ENCODE measurements at places on chromosomes 16 and 17.

GRCh38 chr16:26567356-26567755, 499.4 kb upstream of the C16orf82 start:
- DNase-seq, result no peak

- no peak for DNase-seq
Observed at GRCh38 chr17:50979524-50979927, 113.4 kb upstream of the TOB1 start.

- DNase-seq, result no peak
Observed at GRCh38 chr17:40707745-40708144, 4.2 kb upstream of the KRT24 start.

GRCh38 chr17:41326173-41327145, 10.9 kb upstream of the KRTAP17-1 start:
- DNase-seq, result no peak

DNA sequence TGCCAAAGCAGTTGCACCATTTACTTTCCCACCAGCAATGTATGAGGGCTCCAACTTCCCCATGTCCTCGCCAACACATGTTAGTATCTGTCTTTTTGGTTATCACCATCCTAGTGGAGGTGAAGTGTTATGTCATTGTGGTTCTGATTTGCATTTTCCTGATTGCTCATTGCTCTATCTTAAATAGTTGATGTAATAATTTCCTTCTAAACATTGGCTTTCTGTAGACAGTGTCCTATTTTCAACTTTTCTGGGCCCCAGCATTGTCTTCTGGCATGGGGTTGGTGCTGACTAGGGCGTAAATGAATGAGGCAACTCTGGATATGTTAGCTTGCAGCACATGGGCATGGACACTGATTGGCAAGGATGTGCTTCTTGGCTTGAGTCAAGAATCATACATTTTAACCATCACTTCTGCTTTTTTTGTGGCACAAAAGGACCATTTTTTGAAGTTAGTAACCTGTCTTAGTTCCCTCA, 25.1 kb downstream of the PLCG2 start:
- no peak for DNase-seq

GRCh38 chr16:35255186-35255803, 1795.9 kb downstream of the TP53TG3F start:
- DNase-seq, result no peak

DNA sequence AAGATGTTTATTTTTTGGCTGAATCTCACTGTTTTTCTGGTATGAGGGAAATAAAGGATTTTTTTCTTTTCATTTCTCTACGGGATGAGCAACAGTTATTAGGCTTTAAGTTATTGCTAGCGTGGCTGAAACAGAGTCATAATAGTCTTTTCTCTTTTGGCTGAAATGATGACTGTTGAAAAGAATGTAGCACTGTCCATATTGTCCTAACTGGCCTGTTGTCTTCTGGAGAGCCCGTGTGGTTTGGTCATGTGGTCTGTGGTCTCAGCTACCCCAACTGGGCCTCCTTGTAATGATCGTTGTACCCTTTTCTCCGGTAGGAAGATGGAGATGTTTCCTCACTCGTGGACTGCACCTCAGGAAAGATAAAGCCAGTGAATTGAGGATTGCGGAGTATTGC, 36.6 kb downstream of the EPN2 start:
- DNase-seq, result no peak

GRCh38 chr17:71188811-71189492, 931.9 kb upstream of the SOX9 start:
- no peak for DNase-seq

DNA sequence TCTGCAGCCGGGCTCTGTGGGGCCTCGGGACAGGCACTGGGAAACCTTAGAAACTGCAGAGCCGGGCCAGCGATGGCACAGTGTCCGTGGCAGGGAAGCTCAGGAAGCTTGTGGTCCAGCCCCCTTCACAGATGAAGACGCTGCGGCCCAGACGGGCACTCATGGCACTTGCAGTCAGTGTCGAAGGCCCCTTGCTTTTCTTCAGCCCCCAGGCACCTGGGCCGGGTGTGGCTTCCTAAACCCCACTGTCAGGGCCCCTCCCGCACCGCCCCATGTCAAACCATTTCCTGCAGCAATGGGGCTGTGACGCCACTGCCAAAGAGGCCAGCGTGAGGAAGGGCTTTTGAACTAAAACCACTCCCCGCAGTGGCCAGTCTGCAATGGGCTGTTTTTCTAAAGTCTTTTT, 164.0 kb downstream of the LAT start:
- peak; percentile 42 for DNase-seq

DNA sequence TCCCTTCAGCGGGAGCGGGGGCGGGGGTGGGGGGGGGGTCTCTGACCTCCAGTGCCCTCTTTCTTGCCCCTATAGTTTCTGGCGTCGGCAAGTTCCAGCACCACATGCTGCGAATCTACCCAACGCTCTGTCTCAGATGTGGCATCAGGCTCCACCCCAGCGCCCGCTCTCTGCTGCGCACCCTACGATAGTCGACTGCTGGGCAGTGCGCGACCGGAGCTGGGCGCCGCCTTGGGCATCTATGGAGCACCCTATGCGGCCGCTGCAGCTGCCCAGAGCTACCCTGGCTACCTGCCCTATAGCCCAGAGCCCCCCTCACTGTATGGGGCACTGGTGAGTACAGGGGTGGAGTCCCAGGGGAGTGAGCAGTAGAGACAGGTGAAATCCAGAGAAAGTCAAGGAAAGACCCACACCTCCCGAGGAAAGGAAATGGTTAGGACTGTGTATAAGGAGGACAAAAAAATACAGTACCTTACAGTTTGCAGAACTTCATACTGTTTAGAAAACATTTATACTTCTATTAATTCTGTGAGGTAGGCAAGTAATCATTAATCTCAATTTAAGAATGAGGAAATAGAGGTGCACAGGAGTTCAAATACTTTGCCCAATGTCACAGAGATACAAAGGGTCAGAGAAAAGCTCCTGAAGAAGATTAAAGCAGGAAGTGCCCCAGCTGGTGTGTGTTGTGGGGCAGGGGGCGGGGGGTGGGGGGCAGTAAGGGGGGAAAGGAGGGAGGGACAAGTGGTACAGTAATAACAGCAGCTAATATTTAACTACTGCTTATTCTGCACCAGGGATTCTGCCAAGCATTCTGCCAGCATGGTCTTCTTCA, 2.5 kb downstream of the IRX6 start:
- no peak for DNase-seq

DNA sequence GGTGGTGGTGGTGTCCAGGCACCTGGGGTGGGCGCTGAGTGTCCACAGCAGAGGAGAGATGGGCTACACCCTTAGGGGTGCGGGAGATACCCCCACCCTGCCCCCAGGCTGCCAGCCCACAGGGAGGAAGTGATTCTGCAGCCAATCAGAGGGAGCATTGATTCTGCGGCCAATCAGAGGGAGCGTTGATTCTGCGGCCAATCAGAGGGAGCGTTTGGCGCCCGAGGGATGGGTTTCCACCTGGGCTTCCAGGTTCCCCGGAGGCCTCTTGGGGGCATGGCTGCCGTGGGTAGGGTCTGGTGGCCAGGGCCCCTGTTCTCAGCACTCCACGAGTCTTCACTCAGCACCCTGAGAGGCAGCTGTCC, 28.2 kb upstream of the ACSF3 start:
- DNase-seq, result no peak

DNA sequence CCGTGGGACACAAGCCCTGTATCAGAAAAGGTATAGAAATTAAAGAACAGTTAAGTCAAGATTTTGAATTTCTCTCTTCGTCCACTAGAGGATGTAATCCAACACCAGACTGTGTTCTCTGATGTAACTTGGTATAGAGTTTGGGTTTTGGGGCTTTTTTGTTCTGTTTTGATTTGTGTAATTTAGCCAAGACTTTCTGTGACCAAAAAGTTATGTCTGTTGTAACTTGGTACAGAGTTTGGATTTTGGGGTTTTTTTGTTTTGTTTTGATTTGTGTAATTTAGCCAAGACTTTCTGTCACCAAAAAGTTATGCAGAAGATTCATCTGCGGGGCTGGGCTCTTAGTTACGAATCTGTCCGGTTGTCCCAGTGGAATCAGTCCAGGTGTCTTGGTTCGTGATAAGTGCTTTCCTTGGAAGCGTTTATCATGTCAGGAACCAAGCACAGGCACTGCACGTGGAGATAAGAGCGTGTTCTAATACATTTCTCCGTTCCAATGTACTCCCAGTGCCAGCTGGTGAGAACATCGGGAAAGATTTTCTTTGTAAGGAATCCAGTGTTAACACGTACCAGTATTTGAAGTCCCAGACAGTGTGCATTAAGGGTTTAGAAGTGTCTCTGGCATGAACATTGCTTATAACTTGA, 44.1 kb upstream of the SEC14L1 start:
- DNase-seq, result no peak

GRCh38 chr17:34519282-34519681, 60.1 kb upstream of the TMEM132E start:
- DNase-seq, result no peak

- DNase-seq, result no peak
Observed at GRCh38 chr17:8711291-8711690, 33.3 kb downstream of the CCDC42 start.

GRCh38 chr17:61461586-61461966, 9.4 kb downstream of the TBX4 start:
- DNase-seq, result no peak

DNA sequence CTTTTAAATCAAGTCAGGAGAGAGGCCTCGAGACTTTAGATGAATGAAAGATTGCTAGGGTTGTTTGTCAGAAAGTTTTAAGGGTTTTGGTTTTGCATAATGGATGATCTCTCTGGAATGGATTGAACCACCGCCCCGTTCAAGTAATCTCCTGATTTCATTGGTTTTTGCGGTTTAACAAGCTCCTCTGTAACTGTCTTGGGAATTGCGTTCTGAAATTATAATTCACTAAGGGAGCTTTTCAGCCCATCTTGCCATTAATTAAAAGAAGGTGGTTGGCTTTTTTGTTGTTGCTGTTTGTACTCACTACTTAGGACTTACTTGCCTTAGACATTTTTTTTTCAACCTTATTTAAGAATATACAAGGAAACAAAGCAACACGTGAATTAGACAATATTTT, 8.8 kb downstream of the HS3ST4 start:
- no peak for DNase-seq

- no peak for DNase-seq
Observed at GRCh38 chr16:70160388-70160787, 13.2 kb upstream of the CLEC18C start.

DNA sequence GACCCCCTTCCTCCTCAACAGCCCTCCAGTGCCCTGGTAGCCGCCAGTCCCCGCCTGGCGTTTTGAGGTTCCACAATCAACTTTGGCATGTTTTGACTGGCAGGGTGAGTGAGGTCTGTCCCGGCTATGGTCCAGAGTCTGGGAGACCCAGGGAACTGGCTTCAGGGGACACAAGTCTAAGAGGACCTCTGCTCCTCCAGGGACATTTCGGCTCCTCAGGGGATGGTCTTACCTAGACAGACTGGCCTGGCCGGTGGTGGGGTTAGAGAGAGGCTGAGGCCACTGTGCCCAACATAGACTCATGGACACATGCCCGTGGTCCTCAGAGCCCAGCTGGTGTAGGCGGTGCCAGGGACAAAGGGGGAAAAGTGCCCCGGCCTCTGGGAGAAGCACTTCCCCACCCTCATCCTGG, 2.2 kb downstream of the TMC8 start:
- DNase-seq, result no peak

DNA sequence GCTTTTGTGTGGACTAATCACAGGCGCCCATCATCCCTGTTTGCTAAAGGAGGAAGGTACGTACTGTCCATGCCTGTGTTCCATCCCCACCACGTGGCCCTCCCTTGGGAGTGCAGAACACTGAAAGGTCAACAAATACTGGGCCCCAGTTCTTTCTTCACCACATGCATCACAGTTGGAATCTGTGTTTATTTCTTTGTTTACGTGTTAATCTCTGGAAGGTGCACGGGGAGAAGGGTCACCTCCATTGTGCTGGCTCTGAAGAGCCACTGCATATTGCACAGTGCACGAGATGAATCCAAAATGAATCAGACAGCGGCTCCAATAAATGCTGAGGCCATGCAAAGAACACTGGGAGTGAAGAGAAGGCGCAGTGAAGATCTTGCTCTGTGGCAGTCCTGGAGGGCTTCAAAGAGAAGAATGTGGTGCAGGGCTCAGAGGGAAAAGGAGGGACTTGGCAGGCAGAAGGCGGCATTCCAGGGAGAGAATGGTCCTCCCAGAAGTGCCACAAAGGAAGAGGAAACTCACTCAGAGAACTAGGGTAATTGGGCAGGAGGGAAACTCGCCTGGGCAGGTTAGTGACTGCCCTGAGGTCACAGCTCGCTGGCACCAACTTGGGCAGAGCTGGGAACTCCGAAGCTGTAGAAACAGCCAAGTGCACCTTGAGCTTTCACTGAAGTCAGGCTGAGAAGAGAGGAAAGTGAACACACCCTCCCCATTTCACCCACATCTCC, 3.7 kb downstream of the RPH3AL start:
- DNase-seq, result no peak

DNA sequence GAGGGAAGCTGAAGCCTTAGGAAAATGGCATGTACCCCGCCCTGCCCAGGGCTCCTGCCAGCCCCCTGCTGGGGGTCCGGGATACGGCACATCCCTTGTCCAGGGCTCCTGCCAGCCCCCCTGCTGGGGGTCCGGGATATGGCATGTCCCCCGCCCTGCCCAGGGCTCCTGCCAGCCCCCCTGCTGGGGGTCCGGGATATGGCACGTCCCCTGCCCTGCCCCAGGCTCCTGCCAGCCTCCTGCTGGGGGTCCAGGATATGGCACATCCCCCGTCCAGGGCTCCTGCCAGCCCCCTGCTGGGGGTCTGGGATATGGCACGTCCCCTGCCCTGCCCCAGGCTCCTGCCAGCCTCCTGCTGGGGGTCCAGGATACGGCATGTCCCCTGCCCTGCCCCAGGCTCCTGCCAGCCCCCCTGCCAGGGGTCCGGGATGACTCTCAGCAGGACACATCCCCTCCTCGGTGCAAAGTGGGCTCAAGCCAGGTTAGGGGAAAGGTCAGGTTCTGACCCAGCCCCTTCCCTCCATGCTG, 43.2 kb downstream of the RPH3AL start:
- DNase-seq, result no peak

GRCh38 chr16:78597809-78598570, 498.5 kb downstream of the WWOX start:
- DNase-seq, result no peak

DNA sequence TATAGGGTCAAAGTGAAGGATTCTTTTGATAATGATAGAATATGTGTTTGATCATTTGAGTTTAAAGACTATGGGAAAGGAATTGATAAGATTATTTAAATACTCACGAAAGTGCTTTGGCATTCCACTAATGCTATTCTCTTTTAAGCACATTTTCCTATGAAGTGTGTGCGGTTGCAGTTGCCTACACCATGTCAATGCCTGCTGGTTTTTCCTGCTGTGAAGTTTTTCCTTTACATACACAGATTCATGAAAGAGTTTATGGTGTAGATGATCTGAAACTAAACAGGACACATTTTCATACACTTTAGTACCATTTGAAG, 78.7 kb downstream of the VMP1 start:
- peak; percentile 23 for DNase-seq

DNA sequence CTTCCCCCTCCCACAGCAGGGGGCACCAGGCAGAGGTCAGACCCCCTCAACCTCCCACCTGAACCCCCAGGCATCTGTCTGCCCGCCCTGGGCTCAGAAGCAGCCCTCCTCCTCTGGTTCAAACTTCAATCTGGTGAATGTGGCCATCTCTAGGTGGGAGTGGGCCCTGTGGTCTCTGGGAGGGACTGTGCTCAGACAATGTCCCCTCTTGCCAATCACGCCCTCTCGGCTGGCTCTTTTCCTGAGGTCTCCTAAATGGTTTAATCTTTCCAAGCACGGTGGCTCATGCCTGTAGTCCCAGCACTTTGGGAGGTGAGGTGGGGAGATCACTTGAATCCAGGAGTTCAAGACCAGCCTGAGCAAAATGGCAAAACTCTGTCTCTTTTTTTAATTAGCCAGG, 15.2 kb downstream of the LITAF start:
- DNase-seq, result no peak
